Activated CD4-positive, alpha-beta T cell treated with anti-CD3 and anti-CD28 coated beads, Interleukin-2, amount 10 ng/mL, durations not matched to agents 24 days and 14 days (primary cell): ENCODE measurements at places on chromosomes 3 and 15.

DNA sequence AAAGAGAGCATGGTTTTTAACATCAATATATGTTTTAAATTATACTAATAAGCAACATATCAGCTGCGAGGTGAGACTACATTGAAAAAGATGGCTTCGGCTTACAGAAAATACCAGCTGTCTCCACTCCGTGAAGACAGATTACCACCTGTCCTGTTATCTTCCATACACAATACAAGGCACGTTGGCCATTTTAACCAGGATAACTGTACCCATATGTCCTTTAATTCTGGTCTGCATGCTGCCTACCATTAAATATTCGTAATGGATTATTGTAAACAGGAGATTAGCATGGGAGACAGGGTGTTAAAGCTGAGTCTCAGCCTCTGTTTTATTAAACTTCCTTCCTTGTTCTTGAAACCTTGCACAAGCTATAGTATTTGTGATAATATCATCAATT is 855.5 kb downstream of the ROBO1 start:
- no peak for DNase-seq

- no peak for DNase-seq
Measured at GRCh38 chr3:148211725-148212124, 486.0 kb upstream of the AGTR1 start.

GRCh38 chr3:95172164-95172943 is 1109.5 kb downstream of the NSUN3 start:
- DNase-seq: no peak

DNA sequence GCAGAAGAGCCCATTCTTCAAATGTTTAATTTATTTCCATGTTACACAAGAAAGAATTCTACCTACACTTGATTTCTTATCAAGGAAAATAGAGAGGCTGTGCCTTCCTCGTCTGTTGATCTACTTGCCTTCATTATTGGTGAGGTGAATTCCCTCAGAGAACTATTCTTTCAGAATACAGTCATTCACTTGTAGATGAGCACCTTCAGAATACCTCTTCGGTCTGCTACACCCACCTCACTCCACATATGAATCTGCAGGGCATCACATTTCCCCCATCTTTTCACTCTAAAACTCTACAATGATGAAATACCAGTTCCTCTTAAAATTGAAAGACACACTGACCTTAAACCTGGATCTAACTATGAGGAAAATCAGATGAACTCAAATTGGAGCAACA is 43.0 kb downstream of the TAFA4 start:
- no peak for DNase-seq

DNA sequence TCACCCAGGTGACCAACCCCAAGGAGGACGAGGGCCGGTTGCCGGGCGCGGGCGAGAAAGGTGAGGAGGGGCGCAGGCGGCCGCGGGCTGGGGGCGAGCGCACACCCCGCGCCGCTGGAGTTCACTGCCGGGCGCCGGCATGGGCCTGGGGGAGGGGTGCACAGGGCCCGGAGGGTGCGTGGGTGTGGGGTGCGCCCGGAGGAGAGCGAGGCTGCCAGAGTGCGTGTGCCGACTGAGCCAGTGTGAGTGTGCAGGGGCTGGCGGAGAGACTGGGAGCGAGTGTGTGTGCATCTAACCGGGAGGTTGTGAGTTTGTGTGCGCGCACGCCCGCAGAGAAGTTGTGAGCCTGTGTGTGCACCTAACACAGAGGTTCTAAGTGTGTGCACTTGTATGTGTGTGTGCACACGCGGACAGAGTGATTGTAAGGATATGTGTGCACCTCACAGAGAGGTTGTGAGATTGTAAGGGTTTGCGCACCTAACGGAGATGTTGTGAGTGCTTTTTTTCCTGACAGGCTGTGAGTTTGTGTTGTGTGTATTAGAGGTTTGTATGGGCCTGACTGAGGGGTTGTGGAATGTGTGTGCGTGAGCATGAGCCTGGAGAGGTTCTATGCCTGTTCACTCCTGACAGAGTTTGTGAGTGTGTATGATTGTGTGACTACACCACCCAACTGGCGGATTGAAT is 681 bp downstream of the CTDSPL start:
- DNase-seq: peak; percentile 76

DNA sequence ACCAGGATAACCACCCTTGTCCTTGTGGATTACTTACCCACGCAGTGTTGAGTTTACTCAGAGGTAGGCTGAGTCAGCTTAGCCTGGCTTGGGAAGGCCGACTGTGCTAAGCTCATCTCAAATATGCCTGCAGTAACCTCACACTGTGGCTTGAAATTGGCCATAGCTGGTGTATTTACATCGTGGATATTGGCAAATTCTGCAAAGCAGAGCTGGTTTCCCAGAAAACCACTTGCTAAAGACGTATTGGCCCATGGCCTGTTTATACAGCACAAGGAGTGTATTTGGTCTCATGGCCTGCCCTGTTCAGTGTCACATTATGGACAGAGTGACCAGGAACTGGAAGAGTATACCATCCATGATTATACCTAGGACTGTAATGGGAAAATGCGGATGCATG is 170.5 kb upstream of the UBE3A start:
- DNase-seq: no peak

- DNase-seq: no peak
Measured at GRCh38 chr3:70853161-70853944, 540.9 kb upstream of the MDFIC2 start.
